NCI-H187 treated with DMSO at 0.1 percent for 48 hours (cell line): ENCODE measurements at places on chromosomes 2 and 18.

GRCh38 chr2:147057892-147058490, 786.8 kb upstream of the ACVR2A start:
- no peak for DNase-seq

DNA sequence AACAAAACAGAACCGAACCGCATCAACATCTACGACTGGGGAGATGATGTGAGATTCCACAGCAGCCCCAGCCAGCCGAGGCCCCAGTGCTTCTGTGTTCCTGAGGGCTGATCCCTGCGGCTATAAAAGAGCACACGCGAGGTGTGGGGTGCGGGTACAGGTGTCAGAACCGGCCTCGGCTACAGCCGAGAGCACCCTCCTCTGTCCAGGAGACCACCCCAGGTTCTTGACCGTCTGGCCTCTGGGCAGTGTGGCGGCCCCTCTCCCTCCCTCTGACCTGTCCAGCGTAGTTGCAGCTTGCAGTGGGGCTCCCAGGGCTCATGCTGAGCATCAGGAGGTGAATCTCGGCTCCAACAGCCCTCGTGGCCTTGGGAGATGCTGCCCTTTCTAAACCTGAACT, 23.7 kb downstream of the RTP5 start:
- no peak for DNase-seq

- no peak for DNase-seq
These were observed 104.7 kb upstream of the FAM117B start for GRCh38 chr2:202530038-202530437.

- no peak for DNase-seq
These were observed 385.2 kb downstream of the CMPK2 start for GRCh38 chr2:6480514-6480913.

- no peak for DNase-seq
These were observed 6.8 kb upstream of the PRSS56 start for GRCh38 chr2:232513353-232513752.

- DNase-seq, result no peak
These were observed 169.3 kb upstream of the FBXO11 start for GRCh38 chr2:48075631-48076030.

- no peak for DNase-seq
These were observed 44.8 kb downstream of the RMP24 start for GRCh38 chr18:36017232-36017631.

DNA sequence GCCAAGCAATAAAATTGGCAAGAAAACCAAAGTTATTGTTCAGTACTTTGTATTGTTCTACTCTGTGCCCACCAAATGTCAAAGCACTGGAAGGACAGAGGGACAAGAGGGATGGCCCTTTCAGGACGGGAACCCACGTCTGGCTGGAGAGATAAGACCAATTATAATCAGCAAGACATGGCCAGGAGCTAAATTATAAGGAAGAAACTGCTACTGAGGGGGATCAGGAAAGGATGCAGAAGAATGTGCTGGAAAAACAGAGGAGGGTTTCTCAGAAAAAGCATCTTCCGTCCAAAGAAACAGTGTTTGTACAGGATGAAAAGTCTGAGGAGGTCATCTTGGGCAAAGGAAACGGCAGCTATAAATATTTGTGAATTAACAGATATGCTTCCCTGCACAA, 46.4 kb upstream of the NARS1 start:
- no peak for DNase-seq

DNA sequence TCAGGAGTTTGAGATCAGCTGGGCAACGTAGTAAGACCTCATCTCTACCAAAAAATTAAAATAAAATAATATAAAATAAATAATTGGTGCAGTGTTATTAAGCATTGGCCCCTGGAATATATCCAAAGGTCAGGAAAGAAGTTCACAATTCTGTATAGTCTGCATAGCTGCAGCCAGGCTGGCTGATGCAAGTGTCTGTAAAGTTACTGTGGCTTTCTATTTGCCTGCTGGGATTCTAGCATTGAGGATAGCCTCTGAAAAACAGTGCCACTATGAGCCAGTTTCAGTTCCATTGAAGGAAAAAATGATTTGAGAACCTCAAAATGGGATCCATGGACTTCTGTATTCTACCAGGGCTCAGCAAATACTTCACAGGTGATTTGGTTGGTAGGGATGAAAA, 208.6 kb downstream of the PARD3B start:
- no peak for DNase-seq

DNA sequence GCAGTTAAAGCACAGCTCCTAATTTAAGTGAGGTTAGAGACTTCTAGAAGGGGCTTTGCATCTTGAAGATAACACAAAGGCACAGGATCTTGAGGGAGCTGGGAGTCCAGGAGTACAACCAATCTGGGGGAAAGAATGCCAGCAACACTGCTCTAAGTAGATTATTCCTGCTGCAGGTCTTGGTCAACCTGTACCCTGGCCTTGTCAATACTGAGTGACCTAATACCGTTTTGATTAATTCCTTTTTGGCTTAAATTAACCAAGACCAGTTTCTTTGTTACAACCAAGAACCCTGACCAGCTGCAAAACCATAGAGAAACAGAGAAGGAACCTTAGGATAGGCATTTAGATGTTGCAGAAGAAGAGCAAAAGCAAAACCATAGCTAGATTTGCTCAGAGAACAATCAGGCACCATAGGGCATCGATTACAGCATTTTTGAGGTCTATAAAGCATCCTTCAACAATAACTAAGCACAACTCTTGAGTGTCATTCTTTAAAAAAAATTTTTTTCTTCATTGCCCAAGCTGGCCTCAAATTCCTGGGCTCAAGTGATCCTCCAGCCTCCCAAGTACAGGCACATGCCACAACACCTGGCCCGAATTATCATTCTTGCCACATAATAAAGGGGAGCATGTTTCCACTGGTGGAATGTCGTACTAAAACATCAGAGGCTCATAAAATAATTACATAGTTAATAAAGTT, 6.3 kb downstream of the STARD7 start:
- DNase-seq, result no peak

GRCh38 chr2:56960581-56960980, 776.8 kb downstream of the CCDC85A start:
- no peak for DNase-seq

DNA sequence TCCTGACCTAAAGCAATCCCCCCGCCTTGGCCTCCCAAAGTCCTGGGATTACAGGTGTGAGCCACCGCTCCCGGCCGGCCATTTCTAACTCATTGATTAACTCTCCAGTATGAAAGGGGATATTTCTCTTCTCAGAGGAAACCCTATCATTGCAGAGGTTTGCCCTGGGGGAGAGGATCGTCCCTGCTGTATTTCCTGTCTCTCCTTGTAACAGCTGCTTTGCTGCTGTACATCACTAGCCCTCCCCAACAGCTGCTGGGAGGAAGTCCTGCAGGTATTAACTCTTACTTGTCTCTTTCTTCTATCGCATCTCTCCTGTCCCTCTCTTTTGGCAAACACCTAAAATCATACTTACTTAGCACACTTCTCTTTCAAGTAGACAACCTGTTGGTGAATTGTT, 219.0 kb upstream of the DSEL start:
- DNase-seq, result no peak

GRCh38 chr18:74476140-74476539, 19.0 kb upstream of the DIPK1C start:
- no peak for DNase-seq

DNA sequence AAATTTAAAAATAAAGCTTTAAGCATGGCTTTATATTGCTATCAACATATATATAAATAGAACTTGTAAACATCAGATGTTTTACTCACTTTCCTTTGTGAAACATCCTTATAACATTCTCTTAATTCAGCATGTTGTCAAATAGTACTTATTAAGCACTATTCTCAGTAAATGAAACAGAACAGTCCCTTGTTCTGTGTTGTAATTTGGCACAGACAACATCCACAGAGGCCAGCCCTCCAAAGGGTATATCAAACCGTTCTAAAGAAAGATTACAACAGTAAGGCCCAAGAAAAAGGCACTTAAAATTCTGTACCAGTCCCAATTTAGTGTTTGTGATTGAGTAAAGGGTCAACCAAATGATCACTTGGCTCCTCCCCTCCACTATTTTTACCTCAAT, 46.0 kb downstream of the GAREM1 start:
- DNase-seq, result no peak

DNA sequence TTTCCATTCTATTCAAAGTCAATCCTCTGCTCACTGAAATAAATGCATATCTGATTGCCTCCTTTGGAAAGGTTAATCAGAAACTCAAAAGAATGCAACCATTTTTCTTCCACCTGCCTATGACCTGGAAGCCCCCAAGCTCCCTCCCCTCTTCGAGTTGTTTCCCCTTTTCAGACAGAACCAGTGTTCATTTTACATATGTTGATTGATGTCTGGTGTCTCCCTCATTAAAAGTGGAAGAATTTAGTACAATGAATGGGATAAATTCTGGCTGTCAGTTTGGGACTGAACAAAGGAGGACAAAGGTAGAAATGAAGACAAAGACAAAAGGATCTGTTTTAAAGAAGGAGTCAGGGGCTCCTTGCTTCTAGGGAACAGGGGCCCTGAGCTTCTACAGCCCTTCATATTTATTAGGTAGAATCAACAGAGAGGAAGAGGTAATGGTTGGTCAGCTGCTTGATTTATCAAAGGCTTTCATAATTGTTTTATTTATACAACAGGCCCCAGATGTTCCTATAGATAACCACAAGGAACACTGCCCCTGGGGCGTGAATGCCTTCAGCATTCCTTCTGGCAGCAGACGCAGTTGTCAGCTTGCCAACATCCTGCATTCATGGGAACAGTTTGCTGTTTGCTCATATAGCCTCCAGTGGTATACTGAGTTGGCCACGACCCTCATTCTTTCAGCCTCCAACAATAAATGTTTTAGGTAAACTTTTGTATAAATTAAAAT, 949.8 kb upstream of the LRATD1 start:
- DNase-seq, result no peak

DNA sequence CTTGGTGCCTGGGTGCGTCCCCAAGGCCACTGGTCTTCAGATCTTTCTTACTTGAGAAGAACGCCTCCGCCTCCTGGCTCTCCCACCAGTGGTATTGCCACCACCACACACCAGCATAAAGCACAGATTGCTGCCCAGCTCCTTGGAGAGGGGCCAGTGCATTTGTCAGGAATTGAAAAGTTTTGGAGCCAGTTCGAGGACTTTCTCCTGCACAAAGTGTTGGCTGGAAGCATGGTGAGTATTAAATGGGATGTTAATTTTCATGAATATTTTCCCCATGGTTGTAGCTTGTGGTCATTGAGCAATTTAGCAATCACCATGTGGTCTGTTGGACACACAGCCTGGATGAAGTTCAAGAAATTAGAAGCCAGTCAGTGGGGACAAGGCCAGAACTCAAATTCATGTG, 684.6 kb upstream of the FANCL start:
- DNase-seq, result no peak

DNA sequence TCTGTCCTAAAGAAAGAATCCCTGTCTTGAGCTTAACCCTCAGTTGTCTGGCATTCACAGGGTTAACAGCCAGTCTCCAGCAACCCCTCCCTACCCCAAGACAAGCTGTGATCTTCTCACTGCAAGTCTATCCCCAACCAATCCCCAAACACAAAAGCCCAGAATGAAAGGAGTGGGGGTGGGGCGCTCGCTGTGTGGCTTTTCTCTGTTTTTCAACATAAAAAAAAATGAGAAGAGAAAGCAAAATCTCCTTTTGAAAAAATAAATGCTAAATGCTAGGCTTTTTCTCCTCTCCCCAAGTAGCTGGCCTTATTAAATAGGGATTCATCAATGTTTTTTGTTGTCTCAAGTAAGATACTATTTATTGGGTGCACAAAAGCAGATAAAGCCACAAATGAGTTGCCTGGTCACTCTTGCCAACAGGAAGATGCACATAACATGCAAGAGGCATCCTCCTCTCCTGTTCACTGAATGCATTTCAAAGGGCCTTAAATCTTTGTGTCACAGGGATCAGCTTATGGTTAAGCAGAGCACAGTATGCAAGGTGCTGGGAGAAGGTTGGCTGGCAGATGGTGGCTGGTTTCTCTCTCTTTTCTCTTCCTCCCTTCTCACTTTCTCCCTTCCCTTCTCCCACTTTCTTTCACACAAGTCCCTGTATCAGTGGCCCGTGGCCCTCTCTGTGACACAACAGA, 225.6 kb downstream of the CMPK2 start:
- DNase-seq, result no peak

DNA sequence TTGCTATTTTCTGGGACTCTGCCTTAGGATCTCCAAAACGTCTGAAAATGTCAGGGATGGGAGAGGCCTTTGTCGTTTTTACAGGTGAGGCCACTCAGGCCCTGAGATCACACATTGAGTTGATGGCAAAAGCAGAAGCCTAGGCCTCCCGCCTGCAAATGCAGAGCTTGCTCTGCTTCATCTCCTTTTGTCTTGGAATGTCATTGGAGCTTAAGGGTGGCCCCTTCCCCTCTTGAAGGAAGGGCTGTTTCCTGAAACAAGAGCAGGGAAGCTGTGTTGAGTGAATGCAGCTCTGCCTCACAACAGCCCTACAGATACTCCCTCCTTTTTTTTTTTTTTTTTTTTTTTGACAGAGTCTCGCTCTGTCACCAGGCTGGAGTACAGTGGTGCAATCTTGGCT, 123.5 kb downstream of the GLI2 start:
- DNase-seq, result no peak

DNA sequence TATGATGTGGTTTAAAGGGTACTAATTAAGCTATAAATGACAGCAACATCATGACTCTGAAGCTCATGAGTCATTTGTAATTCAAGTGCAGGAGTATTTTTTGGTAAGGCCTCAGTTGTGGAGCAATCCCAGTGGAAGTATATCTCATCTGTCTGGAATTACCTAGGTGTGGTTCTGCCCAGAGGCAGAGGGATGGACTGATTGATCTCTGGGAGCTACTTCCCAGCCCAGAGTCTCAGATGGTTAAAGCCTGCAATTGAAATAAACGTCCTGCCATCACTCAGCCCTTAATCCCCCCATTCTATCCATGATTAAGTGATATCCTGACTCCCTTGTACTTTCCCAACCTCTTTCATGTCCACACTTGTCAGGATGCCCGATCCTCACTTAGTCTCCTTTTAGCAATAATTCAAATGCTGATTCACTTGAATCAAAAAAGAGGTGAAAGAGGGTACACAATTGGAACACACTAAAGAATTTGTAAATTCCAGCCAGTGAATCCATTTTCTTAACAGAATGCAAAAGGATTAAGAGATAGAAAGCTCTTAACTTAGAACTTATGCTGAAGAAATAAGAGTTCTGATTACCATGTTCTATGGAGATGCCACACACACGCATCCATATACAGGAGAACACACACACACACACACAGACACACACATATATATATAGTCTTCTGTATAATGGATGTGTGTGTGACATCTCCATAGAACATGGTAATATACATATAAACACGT, 664.4 kb downstream of the NYAP2 start:
- no peak for DNase-seq

- no peak for DNase-seq
These were observed 67.9 kb upstream of the ST3GAL5 start for GRCh38 chr2:85956646-85957039.

GRCh38 chr2:136356125-136357006, 238.4 kb upstream of the CXCR4 start:
- no peak for DNase-seq

GRCh38 chr18:56112013-56112749, 524.2 kb upstream of the TCF4 start:
- no peak for DNase-seq

- no peak for DNase-seq
These were observed 22.7 kb downstream of the LYPD6B start for GRCh38 chr2:149061133-149061745.
